ENCODE measurements at places on chromosomes 6 and 20.

GRCh38 chr20:49534255-49534712 is 33.7 kb downstream of the PTGIS start:
- no peaks in the 10 kb centered on the region for H3K36me3 ChIP-seq
- H3K27me3 ChIP-seq = no peaks in the 10 kb centered on the region
- peaks cover 6% of the 10 kb centered on the region for H3K4me1 ChIP-seq
- H3K27ac ChIP-seq = no peak overlapping the region
- DNase-seq = no peak

DNA sequence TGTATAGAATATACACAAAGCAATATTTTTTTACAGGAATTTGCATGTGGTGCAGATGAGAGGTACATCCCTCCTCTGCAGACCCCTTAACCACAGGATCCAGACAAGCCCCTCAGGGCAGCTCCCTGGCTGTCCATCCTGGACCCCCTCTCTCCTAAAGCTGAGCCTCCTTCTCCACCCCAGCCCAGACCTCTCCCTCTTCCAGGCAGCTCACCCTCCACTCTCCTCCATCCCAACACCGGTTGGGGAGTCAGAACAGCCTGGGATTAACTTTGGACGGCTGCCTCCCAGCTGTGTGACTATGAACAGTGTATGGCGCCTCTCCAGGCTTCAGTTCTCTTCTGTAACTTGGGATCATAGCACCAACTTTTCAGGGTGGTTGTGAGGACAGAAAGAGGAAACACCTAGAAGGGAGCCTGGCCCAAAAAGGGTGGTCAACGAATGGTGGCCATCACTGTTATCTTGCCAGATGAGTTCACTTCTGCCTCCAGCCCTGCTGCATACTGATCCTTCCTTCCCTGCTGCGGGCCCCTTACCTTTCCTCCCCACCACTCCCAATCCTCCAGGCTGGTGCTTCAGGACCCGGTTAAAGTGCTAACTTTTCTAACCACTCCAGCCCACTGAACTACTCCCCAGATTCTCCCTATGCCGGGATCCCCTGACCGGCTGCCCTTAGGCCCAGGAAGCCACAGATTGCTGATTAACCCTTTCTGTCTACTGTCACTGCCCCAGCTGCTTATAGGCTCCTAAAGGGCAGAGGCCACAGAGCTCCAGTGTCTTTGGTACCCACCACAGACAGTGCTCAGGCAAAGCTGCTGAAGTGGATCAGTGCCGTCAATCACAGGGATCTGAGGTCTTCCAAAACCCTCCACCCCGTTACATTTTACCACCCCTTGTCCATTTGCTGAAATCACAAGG is 55.9 kb downstream of the GPR6 start:
- no peak for DNase-seq
- no peak overlapping the region for H3K27ac ChIP-seq
- H3K4me1 ChIP-seq = no peaks in the 10 kb centered on the region
- H3K4me3 ChIP-seq = no peak overlapping the region
- H3K36me3 ChIP-seq = no peaks in the 10 kb centered on the region
- H3K27me3 ChIP-seq = no peaks in the 10 kb centered on the region

- H3K4me3 ChIP-seq = peak overlapping the region; percentile 44
- no peak overlapping the region for H3K27ac ChIP-seq
- peaks cover 45% of the 10 kb centered on the region for H3K27me3 ChIP-seq
Measured at GRCh38 chr6:37698264-37699137, 818 bp upstream of the MDGA1 start.

DNA sequence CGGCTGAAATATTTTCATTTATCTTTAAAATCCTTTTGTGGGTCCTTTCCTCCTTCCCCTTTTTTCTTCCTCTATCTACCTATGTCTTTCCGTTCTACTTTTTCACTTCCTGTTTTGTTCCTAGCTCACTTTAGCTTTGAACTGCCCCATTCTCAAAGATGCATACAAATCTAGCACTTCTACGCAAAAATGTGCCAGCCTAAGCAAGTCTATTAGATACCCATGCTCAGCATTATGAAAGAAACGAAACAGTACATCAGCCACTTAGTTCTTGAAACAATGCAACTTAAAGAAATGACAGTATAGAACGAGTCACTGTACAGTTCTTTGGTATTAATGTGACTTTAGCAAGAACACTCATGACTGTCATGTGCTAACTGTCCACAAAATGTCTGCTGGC is 47.3 kb upstream of the MARCKS start:
- no peaks in the 10 kb centered on the region for H3K4me1 ChIP-seq
- no peaks in the 10 kb centered on the region for H3K36me3 ChIP-seq
- H3K27me3 ChIP-seq = no peaks in the 10 kb centered on the region
- H3K27ac ChIP-seq = no peak overlapping the region

- no peaks in the 10 kb centered on the region for H3K27me3 ChIP-seq
- no peak overlapping the region for H3K4me3 ChIP-seq
- H3K36me3 ChIP-seq = peaks cover 59% of the 10 kb centered on the region
- peaks cover 3% of the 10 kb centered on the region for H3K4me1 ChIP-seq
Measured at GRCh38 chr20:62176866-62177265, 6.0 kb upstream of the MTG2 start.
